ENCODE measurements at places on chromosomes 6 and 20. TPM values are rescaled to one million over a fixed set of nuclear protein-coding genes. Genes with fewer than 3 reads are reported as not detected.

Gene SRC
- 186 TPM for total RNA-seq

Gene F13A1
- total RNA-seq, result not detected

Gene OLIG3
- not detected for total RNA-seq

Gene OTOR
- total RNA-seq, result not detected

Gene BPI
- total RNA-seq, result not detected

Gene RWDD2A
- total RNA-seq, result 1.8 TPM
